ENCODE measurements at places on chromosomes 1 and 21.

DNA sequence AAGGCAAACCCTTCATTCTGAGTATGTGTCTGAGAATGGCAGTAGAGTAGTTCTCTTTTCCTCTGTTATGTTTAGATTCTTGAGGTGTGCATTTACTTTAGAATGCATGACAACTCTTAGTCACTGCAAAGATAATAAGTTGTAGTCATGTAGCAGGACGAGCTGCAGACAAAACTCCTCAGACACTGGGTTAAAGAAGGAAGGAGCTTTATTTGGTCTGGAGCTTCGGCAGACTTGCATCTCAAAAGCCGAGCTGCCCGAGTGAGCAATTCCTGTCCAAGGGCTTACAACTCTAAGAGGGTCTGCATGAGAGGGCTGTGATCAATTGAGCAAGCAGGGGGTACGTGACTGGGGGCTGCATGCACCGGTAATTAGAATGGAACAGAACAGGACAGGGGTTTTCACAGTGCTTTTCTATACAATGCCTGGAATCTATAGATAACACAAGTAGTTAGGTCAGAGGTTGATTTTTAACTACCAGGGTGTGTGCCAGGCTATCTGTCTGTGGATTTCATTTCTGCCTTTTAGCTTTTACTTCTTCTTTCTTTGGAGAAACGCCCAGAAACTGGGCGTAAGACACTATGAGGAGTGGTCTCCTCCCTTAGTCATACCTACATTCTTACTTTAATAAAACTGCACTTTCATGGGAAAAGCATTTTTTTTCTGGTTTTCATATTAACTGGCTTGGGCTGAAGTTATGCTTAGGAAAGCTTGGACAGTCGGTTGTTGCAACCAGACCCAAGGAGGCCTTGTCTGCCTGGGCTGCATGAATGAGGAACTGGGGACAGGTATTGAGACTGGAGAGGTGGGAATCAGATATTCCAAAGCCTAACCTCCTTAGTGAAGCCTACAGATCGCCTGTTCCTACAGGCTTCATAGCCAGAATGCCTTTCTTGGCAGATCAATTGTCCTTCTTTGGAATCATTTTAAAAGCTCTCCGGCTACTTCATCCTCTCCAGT is 115.1 kb downstream of the RHOU start:
- no peak for DNase-seq

- DNase-seq, result no peak
Measured at GRCh38 chr1:25559031-25559430, 15.6 kb downstream of the LDLRAP1 start.

GRCh38 chr1:110508028-110508940 is 10.7 kb downstream of the KCNA10 start:
- DNase-seq, result peak; percentile 22

- no peak for DNase-seq
Measured at GRCh38 chr21:42562816-42563215, 49.2 kb downstream of the SLC37A1 start.

DNA sequence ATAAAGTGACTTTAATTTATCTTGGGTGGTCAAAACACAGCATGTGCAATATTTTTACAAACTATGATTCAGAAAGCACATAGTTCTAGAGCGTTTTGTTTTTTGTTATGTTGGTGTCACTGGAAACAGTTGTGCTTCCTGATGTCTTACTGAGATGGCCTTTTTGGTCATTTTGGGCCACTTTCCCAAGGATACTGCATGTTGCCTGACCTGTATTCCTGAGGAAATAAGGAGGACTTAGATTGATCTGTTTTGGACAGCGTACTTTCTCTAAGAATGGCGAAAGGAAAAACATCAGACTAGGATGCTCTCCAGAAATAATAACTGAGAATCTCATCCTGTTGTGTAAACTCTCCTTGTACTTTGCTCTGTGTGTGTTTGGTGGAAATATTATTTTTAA is 451.2 kb downstream of the USP25 start:
- DNase-seq, result no peak

DNA sequence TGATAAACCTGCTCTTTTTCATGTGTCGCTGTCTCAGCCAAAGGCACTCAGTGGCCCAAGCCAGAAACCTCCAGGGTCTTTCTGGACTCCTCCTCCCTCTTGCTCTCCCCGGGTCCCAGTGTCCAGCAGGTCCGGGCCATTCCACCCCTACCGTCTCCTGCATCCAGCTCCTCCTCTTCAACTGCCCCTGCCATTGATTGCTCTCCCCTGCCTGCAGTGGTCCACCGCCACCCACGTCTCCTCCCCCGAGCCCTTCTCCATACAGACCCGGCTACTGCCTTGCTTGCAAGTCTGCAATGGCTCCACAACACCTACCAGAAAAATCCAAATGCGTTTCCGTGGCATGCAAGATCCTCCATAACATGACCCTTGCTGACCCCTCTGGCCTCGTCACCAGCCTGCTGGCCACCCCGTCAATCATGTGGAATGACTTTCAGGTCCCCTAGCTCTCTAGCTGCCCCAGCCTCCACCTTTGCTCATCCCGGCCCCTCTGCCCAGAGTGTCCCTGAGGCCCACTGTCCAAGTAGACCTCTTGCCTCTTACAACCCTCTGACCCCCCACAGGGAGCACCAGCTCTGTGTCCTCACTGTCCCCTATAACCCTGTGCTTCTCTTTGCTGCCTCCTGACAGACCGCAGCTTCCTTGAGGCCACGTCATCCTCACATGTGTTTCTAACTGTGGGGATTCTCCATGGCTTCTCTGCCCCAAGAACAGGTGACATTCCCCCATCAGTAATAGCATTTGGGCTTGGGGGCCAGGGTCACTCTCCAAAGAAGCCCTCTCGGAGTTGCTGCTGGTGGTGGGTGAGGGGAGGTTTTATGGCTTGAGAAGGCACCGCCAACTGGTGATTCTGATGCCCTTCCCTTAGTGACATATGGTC is 15.0 kb downstream of the CACNA1S start:
- no peak for DNase-seq

GRCh38 chr1:236000781-236001180 is 64.1 kb downstream of the NID1 start:
- DNase-seq, result no peak

DNA sequence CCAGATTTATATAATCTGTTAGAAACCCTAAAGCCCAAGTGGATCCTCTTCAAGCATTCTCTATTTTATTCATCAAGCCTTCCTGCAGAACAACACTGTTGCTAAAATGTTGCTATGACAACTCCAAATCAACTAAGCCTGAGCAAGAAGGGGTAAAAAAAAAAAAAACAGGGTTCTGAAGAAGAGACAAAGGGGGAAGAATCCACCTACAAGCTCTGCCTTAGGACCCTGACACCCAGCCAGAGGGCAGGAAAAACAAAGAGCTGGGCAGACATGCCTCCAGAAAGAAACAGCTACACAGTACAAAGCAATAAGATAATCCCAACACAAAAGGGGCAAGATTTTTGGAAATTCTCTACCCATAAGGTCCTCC is 1.3 kb downstream of the USF1 start:
- no peak for DNase-seq

- peak; percentile 45 for DNase-seq
Measured at GRCh38 chr1:115214098-115214497, 124.0 kb downstream of the NGF start.

- DNase-seq, result no peak
Measured at GRCh38 chr1:3470650-3471355, 16.3 kb downstream of the ARHGEF16 start.

DNA sequence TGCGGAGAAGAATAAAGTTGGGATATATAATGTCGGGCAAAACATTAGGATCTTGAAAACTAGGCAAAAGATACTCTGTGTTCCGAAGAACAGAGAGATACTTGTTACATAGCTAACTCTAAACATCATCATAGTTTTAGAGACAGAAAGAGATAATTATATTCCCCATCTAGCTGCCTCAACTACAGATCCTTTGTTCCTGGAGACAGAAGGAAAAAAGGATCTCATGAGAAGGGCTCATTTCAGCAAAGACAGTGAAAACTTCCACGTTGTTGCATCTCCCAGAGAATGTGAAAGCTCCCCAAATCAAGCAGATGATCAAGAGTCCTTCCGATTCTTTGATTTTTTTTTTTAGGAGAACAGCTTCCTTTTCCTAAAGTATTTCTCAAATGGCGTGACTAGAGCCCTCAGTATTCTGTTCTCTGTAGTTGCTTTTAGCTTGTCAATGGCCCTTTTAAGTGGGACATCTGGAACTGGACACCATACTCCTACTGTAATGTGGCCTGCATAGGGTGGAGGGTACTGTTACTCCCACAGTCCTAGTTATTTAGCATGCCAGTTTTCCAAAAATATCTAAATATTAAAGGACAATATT is 1048.2 kb downstream of the TTLL7 start:
- no peak for DNase-seq

- DNase-seq, result no peak
Measured at GRCh38 chr1:21042929-21043605, 133.6 kb downstream of the EIF4G3 start.

GRCh38 chr1:63119575-63120155 is 202.7 kb upstream of the FOXD3 start:
- no peak for DNase-seq

DNA sequence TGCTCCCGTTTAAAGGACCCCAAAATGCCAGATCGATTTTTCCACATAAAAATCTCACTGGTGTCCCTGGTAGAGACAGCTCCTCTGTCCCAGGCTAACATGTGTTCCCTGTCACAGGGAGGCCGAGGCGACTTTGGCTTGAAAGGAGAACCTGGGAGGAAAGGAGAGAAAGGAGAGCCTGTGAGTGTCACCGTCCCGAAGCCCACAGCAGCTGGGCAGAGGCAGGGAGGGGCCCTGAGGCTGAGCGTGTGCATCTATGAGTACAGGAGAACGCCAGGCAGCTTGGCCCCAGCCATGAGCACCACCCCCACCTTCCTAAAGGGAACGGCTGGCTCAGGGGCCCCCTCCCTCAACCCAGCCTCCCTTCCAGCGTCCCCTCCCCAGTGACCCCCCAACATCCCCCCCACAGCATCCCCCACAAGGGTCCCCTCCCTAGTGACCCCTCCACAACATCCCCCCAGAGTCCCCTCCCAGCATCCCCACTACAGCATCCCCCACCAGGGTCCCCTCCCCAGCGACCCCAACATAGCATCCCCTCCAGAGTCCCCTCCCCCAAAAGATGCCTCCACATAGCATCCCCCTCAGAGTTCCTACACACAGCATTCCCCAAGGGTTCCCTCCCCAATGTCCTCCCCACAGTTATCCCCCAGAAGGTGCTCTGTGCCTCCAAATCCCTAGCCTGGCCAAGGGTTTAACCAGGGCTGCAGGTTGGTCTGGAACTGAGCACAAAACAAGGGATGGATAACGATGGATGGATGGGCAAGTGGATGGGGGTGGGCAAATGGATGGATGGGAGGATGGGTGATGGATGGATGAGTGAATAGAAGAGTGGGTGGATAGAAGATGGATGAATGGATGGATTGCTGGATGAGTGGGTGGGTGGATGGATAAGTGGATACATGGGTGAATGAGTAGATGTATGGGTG is 25.1 kb downstream of the COL6A2 start:
- no peak for DNase-seq

DNA sequence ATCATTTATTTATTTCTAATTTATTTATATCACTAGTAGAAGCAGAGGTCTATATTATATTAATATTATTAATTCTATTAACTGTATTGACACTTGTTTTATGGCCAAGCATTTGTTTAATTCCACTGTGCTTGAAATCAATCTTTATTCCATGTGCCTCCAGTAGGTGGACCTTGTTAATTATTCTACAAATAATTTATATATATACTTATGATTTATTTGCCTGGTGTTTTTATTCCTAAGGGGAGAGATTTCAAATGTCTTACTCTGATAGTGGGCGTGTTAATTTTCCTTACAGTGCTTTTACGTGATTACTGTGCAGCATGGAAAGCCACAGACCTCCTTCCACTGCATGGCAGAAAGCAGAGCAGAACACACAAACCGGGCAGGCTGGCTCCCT is 17.5 kb upstream of the OR6N2 start:
- DNase-seq, result no peak

GRCh38 chr1:236391008-236391407 is 3.1 kb upstream of the EDARADD start:
- DNase-seq, result no peak

DNA sequence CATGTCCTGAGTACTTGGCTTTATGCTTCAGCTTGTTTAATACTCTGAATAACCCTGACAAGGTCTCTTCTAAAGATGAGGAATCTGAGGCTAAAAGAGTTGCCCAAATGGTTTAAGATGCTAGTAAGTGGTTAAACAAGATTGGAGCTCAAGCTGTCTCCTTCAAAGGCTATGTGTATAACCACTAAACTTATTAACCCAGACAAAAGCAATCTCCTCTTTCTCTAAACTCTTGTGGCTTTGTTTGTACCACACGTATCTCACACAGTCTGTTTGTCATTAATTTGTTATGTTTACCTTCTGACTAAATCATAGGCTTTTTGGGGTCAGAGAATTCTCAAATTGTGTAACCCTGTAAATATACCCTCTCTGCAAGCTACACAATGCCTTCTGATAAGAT is 89.9 kb downstream of the HMCN1 start:
- DNase-seq, result no peak

- DNase-seq, result peak; percentile 91
Measured at GRCh38 chr21:31354122-31354521, 10.1 kb upstream of the TIAM1 start.

GRCh38 chr1:8017495-8018197 is 8.5 kb downstream of the ERRFI1 start:
- DNase-seq, result peak; percentile 70

DNA sequence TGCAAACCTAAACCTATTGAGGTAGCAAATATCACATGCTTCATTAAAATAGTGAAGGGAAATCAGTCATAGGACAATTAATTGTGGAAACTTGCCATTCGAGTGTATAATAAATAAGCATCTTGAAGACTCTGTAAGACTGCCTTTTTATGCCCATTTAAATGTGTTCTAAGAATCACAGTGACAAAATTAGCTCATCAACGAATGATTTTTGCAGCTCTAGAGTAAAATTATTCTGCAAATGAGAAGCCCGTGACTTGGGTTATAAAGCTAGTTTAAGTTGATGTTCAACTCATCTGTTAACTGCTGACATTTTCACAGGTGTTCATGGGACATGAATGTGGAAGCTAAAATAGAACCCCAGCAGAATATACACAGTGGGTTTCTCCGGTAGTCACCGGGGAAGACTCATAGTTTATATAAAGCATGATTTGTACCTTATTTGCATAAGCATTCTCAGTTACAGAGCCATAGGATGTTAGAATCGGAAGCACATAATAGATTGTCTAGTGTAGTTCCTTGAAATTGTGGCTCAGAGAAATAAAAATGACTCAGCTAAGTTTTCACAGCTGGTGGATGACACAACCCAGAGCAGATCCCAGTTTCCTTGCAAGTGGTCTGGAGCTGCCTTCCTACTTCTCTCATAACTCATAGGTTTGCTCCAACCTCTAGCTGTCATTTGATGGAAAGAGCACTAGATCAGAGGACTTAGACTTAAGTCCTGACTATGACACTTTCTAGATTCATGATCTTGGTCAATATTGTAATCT is 107.3 kb downstream of the UCHL5 start:
- peak; percentile 93 for DNase-seq

DNA sequence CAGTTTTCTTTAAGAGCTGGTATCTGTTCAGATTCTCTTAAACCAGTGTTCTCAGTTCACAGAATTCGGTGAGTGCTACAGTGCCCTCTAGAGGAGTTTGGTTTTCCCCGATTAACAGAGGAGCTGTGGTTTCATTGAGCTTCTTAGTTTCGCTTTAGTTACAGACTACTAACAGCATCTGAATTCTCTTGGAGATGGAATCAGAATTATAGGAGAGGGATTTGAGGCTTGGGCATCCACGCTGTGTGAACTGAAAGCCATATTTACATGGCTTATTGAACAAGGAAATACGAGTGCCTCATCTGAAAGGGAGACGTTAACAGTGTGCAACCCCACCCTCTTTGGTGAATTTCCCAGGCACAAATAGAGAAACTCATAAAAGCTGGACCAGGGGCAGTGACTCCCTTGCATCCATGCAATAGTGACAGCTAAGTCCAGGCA is 202.0 kb downstream of the USH2A start:
- DNase-seq, result peak; percentile 65
